Endothelial cell of umbilical vein (primary cell): ENCODE measurements at places on chromosomes 4 and X. TPM values are rescaled to one million over a fixed set of nuclear protein-coding genes. Genes with fewer than 3 reads are reported as not detected.

UCP1 gene
- not detected in 2 replicates for total RNA-seq

GNRHR gene
- total RNA-seq = not detected in 2 replicates

SORBS2 gene
- 75.5 and 82.5 TPM in 2 replicates for total RNA-seq

NPY1R gene
- not detected in 2 replicates for total RNA-seq

CLIC2 gene
- total RNA-seq = 0.25 and 0.73 TPM in 2 replicates

F11 gene
- total RNA-seq = not detected in 2 replicates

NKX6-1 gene
- not detected in 2 replicates for total RNA-seq

PABPC5 gene
- 0.42 and 0.44 TPM in 2 replicates for total RNA-seq

SLC9B1 gene
- 0.49 TPM in 1 of 2 replicates, not detected in the other for total RNA-seq

MAGEB17 gene
- total RNA-seq = not detected in 2 replicates

KIT gene
- total RNA-seq = 29.3 and 39.7 TPM in 2 replicates

CNGA2 gene
- not detected in 2 replicates for total RNA-seq

F9 gene
- total RNA-seq = not detected in 2 replicates

HSD17B13 gene
- not detected in 2 replicates for total RNA-seq

UFSP2 gene
- 25.2 and 26.7 TPM in 2 replicates for total RNA-seq

PABPC1L2A gene
- not detected in 2 replicates for total RNA-seq

TRIM2 gene
- total RNA-seq = 16.4 and 19.7 TPM in 2 replicates

PRKG2 gene
- total RNA-seq = not detected in 2 replicates

LDB2 gene
- 80.9 and 127 TPM in 2 replicates for total RNA-seq

GAGE2A gene
- not detected in 2 replicates for total RNA-seq

SPARCL1 gene
- not detected in 2 replicates for total RNA-seq

NEUROG2 gene
- total RNA-seq = not detected in 2 replicates

PPP3CA gene
- total RNA-seq = 40.3 and 43.3 TPM in 2 replicates

SSX2B gene
- not detected in 2 replicates for total RNA-seq

PGAM4 gene
- not detected in 2 replicates for total RNA-seq

GTPBP6 gene
- 62.1 and 63.5 TPM in 2 replicates for total RNA-seq

SPANXC gene
- total RNA-seq = not detected in 2 replicates

TCEAL5 gene
- not detected in 2 replicates for total RNA-seq

DMRTC1 gene
- total RNA-seq = not detected in 2 replicates

JCHAIN gene
- not detected in 2 replicates for total RNA-seq

IL13RA2 gene
- total RNA-seq = not detected in 2 replicates

POLN gene
- 3.1 and 4.2 TPM in 2 replicates for total RNA-seq

ZNF630 gene
- 1.5 and 1.6 TPM in 2 replicates for total RNA-seq

LONRF3 gene
- total RNA-seq = 7.9 and 13.3 TPM in 2 replicates

KIF4A gene
- total RNA-seq = 34.4 and 41.3 TPM in 2 replicates

CYSLTR1 gene
- not detected in 2 replicates for total RNA-seq
